ENCODE measurements at places on chromosomes 4 and X.

DNA sequence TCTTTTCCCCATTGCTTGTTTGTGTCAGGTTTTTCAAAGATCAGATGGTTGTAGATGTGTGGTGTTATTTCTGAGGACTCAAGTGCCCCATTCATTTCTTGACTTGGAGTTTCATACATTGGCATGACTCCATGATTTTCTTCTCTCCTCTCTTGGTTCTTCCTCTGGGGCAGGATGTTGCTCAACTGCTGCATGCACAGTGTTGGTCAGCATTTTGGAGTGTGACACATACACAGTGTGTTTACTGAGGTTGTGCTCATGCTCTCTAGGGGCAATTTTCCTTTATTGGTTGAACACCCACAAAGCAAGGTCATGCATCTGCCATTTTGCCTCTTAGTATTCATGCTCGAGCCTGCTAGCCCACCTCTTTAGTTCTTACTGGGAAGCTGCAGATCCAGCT lies 1993.8 kb downstream of the ARAP2 start:
- no peak for DNase-seq

GRCh38 chr4:158189422-158189821 lies 16.6 kb upstream of the GASK1B start:
- DNase-seq, result no peak

GRCh38 chr4:187294861-187295260 lies 571.2 kb upstream of the FAT1 start:
- DNase-seq, result no peak

GRCh38 chr4:36208893-36209473 lies 35.3 kb downstream of the ARAP2 start:
- DNase-seq, result no peak

GRCh38 chr4:589219-589963 lies 13.3 kb upstream of the TMEM271 start:
- DNase-seq, result no peak

GRCh38 chrX:51878056-51878455 lies 15.4 kb upstream of the MAGED1 start:
- no peak for DNase-seq
